ENCODE measurements at places on chromosomes 16 and 17.

DNA sequence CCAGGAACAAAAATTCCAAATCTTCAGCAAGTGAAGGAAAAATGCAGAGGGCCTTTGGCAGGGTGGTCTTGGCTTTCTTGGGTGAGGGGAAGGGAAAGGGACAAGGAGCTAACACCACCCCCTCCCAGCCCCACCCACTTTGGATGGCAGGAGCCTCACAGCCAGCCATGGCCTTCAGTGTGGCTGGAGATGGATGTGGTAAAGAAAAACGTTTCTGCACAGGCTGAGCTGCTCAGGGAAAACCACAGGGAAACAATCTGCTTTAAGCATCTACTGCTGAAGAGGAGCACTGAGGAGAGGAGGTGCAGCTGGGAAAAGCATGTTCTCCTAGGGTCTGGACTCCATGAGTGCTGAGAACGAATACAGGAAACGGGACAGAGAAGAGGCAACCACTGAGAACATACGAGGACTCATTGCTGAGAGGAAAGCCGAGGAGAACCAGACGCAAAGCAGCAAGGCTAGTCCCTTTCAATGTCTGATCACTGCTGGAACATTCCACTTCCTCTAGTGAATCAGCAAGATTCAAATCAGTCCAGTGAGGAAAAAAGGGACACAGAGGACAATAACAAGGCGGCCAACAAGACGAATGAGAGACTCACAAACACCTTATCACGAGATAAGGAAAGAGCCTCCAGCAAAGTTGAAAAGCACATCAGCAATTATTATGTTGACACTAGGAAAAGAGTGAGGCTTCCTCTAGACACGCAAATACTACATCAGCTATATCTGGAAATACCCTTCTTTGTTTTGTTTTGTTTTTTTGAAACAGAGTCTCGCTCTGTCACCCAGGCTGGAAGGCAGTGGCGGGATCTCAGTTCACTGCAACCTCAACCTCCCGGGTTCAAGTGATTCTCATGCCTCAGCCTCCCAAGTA is 41.7 kb downstream of the ZZEF1 start:
- DNase-seq: no peak

DNA sequence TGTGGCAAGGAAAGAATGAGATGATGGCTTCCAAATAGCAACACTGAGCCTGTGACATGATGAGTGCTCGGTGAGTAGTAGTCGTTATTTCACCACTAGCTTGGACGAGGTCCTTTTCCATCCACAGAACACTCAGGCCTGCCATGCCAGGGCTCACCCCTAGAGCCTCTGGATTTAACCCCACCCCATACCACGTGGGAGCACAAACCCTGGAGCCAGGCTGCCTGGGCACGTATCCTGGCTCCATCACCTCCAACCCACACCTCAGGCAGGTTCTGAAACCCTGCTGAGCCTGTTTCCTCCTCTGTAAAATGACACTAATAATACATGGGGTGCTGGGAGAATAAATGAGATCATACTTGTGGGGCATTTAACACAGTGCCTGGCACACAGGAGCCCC is 192.4 kb downstream of the KATNIP start:
- DNase-seq: no peak

DNA sequence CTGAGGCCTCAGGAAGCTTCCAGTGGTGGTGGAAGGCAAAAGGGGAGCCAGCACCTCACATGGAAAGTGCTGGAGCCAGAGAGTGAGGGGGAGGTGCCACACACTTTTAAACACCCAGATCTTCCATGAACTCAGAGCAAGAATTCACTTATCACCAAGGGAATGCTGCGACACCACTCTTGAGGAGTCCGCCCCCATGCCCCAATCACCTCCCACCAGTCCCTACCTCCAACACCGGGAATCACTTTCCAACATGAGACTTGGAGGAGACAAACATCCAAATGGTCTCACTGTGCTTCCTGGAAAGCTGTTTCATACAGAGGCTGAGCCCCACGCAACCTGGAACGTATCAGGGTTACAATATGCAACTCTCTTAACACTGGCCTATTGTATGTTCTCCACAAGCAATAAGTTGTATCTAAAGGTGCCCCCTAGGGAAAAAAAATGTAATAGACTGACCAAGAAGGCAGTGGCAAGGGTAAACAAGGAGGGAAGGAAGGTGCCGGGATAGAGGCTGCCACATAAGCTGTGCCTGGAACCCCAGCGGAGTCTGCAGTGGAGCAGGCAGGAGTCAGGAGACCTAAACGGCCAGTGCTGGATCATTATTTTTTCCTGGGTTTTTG is 106.7 kb upstream of the FOXF1 start:
- no peak for DNase-seq

- DNase-seq: no peak
Measured at GRCh38 chr17:13194887-13195286, 177.1 kb upstream of the ELAC2 start.

DNA sequence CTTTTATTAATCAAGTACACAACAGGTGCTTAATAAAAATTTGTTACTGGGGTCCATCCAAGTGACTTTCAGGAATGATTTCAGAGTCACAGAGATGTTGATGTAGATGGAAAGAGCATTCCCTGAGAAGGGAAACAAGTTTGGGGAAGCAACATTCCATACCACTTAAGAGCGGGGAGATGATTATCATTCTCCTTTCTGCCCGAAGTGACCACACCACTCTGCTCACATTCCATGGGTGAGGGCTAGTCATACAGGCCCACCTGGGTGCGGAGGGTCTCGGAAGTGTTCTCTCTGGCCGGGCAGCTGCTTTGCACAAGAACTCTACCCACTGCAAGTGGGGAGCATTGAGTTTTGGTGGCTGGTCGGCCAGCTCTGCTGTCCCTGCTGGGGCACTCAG is 231.4 kb downstream of the SNX29 start:
- DNase-seq: no peak

- no peak for DNase-seq
Measured at GRCh38 chr17:8362651-8363332, 13.7 kb downstream of the KRABD2 start.

DNA sequence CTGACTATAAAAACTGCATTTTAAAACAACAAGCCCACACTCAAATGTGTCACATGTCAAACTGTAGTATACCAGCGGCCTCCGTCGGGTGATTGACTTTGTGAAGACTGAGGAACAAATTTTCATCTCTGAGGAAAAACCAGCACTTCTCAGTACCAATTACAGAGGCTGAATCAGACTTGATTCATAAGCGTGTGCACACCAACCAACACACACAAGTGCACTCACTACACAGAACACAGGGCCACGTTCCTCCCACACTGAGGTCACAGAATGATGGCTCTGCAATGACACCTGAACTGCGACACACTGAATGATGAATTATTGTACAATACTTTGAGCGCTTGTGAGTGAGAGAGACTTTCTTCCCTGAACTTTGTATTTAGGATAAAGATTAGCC is 29.6 kb downstream of the XPO6 start:
- no peak for DNase-seq

DNA sequence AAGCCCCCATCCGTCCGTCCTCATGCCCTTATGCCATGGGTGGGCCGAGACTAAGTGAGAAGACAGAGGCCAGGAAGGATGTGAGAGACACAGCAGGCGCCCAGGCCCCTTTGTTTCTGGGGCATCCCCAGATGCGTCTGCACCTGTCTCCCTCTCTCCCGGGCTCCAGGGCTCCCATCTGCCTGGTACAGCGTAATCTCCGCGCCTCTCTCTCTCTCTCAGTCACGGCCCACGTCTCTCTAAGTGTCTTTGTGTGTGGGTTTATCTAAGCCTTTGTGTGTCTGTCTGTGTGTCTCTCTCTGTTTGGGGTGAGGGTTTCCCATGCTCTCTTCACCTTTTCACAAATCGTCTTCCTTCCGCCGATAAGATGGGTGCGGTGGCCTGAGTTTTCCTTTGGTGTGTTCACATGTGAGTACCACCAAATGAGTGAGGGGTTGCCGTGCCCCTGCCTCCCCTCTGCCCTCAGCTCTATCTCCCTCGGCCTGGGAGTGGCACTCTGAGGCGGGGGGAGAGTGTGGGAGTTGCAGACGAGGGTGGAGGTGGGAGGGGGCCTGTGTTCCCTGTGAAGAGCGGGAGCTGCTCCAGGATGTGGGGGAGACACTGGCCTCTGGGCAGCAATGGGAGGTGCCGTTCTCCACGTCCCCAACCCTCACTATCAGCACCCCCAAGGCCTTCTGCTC is 25.8 kb upstream of the ABCC3 start:
- no peak for DNase-seq

- DNase-seq: no peak
Measured at GRCh38 chr17:75518201-75518600, 1.9 kb downstream of the TSEN54 start.

DNA sequence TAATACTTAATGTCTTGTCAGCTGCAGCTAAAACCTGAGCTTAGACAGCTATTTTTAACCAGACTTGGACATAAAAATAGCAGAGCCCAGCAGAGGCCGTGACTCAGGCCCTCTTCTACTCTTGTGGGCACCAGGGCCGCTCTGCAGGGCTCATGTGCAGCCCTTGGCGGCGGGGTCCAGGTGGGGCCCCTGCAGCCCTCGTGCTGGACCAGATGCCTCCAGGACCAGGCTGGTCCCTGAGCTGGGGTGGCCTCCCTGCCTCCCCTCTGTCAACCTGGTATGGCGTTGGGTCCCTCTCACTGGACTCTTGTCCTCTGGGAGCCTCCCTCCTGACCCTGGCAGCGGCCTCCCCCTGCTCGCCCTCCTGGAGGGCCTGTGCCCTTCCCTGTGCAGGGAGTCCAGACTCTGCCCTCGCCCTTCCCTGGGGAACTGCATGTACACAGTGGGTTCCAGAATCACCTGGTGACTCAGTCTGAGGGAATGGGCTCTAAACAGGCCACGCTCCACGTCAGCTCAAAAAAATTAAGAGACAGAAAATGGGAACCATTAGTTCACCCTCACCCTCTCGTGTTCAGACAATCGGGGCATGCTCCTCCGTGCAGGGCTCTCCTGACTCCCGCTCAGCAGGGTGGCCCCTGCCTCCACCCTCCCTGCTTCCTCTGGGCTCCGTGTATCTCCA is 9.7 kb downstream of the CDK5R1 start:
- no peak for DNase-seq

GRCh38 chr16:31711344-31711845 is 162.2 kb upstream of the ZNF267 start:
- no peak for DNase-seq

GRCh38 chr16:81138831-81139557 is 42.8 kb upstream of the GCSH start:
- DNase-seq: no peak

DNA sequence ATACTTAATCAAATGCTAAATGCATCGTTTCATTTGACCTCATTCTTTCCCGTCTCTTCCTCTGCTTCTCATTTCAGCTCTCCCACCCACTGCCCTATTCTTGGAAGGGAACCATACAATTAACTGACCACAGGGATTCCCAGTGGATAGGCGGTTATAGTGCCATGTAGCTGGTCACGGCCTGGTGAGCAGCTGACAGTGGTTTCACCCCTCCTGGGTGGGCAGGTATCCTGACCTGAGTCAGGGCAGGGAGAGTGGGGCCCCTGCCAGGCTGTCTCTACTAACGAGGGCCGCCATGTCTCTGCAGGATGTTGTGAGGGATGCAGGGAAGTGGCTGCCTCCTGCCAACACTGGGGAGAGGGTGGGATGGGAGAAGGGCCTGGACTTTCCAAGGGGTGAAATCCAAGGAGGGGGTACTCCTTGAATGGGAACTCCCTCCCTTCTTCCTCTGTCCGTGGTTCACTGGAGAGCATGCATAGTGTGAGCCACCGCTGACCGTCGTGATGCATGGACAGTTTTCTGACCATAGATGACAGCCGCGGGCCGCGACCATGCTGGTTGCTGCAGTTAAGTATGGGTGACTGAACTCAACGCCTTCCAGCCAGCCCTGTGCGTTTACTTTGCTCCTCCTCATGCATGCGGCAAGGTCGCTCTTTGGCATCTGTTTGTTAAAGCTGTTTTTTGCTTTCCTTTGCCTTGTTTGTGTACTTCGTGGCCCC is 95.9 kb downstream of the RPTOR start:
- DNase-seq: no peak

DNA sequence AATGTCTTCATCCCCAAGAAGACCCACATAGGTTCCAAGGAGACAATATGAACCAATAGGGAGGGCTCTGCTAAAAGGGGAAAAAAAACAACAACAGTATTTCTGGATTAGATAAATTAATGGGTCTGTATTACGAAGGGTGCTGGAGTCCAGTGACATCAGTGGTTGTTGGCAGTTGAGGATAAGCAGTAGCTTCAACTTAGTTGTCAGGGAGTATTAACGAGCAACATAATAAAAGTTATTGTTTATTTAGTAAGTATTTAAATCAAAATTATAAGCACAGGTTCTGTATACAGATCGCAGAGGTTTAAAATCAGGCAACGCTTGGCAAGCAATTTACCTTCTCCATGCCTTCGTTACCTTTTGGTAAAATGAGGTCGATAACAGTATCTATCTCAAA is 7.6 kb upstream of the CACNG4 start:
- no peak for DNase-seq

GRCh38 chr16:84053237-84053636 is 10.6 kb upstream of the SLC38A8 start:
- no peak for DNase-seq

DNA sequence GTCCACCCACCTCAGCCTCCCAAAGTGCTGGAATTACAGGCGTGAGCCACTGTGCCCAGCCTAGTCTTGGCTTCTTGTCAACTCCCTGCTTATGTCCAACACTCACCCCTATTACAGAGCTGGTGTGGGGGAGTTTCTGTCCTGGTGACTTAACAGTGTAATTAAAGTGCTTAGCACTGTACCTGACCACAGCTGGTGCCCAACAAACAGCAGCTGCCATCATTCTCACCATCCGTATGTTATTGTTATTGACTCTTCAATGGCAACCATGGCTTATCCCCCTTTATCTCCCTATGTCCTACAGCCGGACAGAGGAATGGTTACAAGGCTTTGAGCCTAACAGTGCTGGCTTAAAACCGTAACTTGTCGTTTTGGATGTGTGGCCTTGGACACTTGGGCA is 17.0 kb upstream of the BRCA1 start:
- DNase-seq: no peak

DNA sequence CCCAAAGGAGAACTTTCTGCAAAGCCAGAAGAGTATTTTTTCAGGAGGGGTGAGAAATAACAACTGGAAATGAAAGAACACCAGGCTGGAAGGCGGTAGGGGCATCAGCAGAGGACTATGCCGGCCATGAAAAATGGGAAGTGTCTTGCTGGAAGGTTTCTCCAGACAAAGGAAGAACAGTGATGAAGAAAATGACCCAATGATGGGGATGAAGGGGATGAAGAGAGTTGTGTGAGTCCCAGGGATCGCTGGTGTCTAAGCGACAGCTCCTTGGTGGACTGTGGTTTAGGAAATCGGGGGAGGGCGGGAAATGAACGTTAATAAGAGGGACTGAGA is 623 bp downstream of the TTLL6 start:
- DNase-seq: no peak

Measured in activated naive CD4-positive, alpha-beta T cell (primary cell).